RKO (cell line): ENCODE measurements at places on chromosomes 1 and 21.

GRCh38 chr1:97254731-97255463, 533.3 kb downstream of the PTBP2 start:
- DNase-seq, result no peak

DNA sequence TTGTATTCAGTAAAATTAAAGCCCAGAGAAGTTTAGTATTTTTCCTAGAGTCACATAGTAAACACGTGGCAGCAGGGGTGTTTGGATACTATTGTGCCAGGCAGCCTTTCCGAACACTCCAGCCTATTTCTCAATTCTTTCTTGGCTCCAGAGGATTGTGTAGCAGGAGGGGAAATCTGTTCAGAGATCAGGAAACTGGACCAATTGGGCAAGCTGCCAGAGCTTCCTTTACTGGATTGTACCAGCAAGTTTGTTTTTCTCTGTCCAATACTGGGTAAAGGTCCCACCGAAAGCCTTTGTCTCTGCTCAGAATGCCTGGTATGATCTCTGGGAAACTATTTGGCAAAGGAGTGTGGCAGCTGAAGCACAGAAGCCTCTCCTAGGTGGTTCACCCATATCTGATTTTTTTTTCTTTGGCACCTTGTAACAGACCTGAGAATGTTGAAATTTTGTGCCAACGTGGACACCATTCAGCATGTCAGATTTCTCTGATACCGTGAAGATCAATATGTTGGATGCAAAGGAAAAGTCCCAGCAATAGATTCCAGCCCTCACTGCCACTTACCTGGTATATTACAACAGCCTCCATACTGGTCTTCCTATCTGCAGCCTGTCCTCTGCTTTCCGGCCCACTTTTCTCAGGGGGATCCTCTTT, 126.2 kb downstream of the FGGY start:
- no peak for DNase-seq

DNA sequence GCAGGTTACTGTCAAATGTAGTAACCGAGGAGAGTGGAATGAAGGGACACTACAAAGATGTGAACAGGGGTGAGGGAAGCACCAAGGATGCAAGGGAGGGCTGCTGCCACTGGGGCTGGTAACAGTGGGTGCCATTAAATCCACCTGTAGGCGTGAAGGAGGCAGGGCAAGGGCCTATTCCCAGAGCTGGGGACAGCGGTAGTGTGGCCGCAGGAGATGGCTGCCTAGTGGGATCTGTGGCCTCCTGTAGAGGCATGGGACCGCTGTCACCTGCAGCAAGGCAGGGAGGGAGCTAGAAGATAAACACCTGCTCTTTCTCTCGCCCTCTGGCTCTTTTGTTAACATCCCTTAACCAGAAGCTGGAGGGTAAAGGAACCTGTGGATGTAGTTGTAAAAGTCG, 80.5 kb upstream of the CNIH3 start:
- no peak for DNase-seq

GRCh38 chr1:3891329-3891865, 8.7 kb downstream of the C1orf174 start:
- no peak for DNase-seq

DNA sequence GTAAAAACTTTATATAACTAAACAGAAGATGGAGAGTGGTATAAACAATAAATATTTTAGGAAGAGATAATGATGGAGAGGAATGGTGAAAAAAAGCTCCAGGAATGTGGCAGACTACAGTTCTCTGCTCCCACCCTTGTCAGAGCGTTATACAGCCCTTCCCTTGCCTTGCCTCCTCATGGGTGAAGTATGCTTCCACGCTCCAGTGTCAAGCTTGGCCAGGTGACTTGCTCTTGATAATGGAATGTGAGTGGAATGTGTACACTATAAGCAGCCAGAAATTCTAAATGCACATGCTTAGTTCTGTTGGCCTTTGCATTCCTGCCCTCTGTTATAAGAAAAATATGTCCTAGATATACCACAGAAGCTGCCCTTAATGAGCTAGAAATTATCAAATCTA, 24.7 kb upstream of the POGK start:
- DNase-seq, result no peak

DNA sequence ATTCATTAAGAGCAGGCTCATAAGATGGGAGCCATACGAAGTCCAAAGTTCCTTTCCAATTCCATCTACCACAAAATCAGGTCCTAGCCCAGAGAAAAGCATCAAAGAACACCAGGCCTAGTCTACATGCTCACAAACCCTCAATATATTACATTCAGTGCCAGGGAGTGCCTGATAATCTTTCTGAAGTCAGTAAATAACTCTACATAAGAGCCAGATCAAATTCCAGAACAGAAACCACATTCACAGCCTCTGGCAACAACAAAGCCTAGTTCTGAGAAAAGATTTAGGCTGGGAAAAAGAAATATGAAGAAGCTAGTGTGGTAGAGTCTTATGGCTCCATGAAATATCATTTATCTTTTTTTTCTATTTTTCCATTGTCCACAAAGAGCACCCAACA, 40.5 kb upstream of the RBBP5 start:
- no peak for DNase-seq

DNA sequence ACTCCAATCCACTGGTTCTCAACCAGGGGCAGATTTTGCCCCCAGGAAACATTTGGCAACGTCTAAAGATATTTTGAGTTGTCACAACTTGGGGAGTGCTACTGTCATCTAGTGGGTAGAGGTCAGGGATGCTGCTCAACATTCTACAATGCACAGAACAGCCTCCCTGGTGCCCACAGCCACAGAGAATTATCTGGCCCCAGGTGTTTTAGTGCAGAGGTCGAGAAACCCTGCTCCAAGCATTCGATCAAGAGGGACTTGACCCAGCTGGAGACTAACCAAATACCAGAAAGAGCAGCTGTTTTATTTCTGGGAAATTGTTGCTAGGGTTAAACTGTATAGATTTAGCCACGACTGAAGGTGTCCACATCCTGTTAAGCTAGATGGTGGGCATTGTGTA, 19.2 kb downstream of the CD247 start:
- DNase-seq, result no peak

- no peak for DNase-seq
Observed at GRCh38 chr1:175185903-175186302, 6.7 kb downstream of the KIAA0040 start.

- DNase-seq, result no peak
Observed at GRCh38 chr1:30416221-30416820, 307.1 kb downstream of the MATN1 start.

DNA sequence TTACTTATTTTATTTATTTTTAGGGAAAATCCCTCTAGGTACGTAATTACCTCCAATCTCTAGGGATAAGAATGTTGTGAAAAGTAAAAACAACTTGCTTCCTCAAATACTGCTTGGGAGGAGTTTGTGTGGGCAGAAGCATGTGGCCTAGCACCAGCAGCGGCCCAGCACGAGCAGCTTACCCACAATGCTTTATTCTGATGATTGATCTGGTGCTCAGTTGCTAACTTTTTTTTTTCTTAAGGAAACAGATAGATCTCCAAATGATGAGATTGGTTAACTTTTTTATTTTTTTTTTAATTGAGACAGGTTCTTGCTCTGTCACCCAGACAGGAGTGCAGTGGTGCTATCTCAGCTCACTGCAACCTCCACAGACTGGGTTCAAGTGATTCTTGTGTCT, 4.2 kb downstream of the CLIC6 start:
- no peak for DNase-seq
